ENCODE measurements at places on chromosomes 3 and 15.

DNA sequence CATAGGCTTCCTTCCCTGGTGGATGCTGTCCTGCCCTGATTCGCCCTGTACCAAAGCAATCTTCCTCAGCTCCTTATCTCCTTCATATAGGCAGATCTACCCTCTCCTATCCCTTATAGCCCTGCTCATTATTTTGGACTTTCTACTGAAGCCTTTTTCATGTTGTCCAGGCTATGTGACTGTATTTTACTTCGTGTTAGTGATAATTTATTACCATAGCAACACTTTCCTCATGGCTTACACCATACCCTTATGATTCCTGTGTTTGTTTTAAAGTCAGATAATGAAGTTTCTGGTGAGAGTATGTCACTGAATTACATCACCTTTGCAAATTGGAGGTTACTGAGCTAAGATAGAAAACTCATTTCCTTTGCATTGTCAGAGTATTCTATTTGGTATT, 352.6 kb downstream of the NLGN1 start:
- DNase-seq, result no peak

DNA sequence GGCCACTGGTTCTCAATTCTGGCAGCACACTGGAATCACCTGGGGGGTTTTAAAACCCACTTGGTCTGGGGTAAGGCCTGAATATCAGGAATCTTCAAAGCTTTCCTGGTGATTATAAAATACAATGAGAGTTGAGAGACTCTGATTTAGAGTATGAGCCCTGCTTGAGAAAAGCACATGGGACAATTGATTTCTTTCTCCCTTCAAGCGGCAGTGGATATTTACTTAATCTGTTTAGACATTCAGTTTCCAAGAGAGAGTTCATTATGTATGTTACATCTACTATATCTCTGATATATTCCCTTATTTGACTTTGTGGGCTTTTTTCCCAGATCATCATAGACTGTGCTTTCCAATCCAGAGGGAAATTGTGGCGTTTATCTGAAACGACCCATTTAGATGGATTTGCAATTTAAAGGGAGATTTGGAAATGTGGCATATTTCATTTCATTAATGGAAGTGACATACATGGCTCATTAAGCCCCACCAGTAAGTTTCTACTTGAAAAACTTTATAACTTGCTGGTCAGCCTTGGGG, 171.2 kb upstream of the PFN2 start:
- DNase-seq, result no peak

- no peak for DNase-seq
These were observed 4.5 kb downstream of the NDUFB5 start for GRCh38 chr3:179608931-179609720.

GRCh38 chr3:160162440-160162839, 62.8 kb upstream of the C3orf80 start:
- DNase-seq, result no peak

DNA sequence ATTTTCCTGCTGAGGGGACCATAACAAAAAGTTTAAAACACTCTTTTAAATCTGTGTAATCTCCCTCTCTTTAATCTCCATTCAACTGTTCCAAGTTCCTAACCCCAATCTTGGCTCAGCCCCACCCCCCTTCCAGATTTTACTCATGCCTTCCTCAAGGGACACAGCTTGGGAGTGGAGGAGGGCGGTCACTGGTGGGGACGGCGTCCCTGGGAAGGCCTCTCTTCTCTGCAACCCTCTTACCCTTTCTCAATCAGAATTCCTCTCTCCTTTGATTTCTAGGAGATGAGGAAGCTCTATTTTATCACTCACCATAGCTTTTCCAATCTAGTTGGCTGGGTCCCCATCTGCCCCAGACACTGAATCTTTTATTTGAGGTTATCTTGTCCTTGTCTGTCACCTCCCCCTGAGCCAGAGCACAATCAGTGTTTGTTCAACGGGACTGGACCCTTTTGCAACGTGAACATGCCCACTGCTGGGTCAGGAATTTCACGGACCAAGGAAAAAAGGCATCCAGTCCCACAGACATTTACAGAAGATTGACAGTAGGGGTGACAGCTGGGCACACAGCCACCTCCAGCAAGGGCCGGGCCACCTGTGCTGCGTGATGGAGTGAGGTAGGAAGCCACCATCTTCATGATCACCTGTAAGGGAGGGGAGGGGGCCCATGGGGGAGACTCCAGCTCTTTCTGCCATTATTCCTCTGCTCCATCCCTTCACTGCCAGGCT, 84.0 kb upstream of the HERC1 start:
- DNase-seq, result no peak

DNA sequence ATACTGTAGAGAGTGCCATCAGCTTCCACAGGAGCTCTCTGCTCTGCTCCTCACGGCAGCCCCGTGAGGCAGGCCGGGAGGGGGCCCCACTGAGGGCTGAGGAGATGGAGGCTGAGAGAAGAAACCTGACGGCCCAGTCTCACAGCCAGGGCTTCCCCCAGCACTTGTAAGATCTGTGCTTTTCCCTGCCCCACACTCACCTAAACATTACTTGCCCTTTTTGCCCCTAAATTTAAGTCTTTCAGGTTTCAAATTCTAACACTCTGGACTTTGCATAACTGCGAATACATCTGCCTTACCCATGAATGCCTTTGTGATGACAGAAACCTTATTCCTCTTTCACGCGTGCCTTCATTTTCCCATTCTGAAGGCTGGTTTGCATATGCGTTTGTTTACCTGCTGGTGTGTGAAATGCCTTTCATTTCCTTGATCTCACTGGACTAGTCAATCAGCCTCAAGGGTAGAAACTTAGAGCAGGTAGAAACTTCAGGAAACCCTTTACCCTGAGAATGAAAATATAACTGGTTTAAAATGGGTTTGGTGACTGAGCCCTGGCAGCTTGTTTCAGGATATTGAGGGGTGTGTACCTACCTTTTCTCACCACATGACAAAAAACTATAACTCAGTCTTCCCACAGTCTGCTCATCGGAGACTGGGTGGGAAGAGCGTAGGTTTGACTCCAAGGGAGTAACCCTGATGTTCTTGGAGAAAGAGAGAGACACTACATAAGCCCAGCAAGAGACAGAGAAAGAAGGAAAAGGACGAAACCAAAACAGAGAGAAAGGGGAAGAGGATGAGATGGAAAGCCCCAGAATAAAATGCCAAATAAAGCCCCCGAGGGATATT, 20.1 kb downstream of the SLC12A8 start:
- no peak for DNase-seq

- no peak for DNase-seq
These were observed 15.2 kb downstream of the TRAIP start for GRCh38 chr3:49841126-49841696.

GRCh38 chr15:57596978-57597377, 5.3 kb downstream of the MYZAP start:
- DNase-seq, result no peak

- peak; percentile 27 for DNase-seq
These were observed 46.8 kb downstream of the CHL1 start for GRCh38 chr3:243356-243725.

DNA sequence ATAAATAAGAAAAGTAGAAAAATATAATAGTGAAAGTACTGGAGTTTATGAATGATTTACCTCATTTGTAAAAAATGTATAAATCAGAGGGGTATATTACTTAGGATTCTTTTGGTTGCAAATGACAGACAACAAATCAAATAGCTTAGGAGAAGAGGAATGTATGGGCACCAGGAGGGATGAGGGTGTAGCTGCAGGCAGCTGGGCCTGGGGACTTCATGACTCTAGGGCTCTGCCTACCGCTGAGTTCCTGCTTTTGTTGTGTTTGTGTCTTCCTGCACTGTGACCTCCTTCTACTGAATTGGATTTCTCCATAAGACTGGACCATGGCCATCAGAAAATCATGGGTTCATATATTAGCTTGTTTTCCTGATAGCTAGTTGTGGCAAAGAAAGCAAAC, 27.9 kb upstream of the PDE8A start:
- no peak for DNase-seq

DNA sequence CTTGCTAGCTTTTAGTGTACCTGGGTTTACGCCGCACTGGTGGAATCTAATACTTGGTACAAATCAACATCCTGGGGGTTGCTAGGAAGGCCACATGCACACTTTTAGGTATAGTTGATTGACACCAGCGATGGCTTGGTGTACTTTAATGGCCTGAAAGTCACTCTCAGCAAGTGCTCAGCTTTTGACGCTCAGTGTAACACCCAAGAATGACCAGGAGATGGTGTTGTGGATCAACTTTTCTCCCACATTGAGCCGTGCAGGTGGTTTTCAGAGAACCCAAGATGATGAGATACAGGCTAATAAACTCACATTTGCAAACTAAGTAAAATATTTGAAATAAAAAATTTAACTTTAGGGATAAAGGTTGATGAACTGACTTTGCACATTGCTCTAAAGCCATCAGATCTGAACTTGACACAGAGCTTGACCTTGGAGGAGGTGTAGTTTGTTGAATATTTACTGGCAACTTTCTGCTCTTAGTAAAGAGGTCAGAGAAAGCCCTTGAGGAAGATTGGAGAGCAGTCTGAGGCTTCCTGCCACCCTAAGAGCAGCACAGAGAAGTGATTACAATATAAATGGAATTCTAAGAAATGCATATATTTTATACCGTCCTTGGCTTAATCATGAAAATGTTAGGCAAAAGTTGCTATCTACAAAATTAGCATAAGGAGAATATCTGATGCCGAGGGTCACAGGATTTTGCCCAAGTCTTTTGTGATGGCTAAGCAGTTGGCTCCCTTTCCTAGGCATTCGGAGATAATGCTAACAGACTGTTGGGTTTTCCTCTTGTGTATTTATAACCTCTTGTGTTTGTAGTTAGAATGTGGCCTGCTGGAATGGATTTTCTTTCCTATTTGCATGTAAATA, 143.4 kb upstream of the RASGRP1 start:
- DNase-seq, result peak; percentile 34

- DNase-seq, result peak; percentile 22
These were observed 284.2 kb upstream of the ATP11B start for GRCh38 chr3:182508919-182509711.

- peak; percentile 58 for DNase-seq
These were observed 514 bp downstream of the MBNL1 start for GRCh38 chr3:152269056-152269830.

GRCh38 chr15:78360958-78361718, 21.0 kb downstream of the CRABP1 start:
- DNase-seq, result no peak

- DNase-seq, result no peak
These were observed 1.8 kb downstream of the MANF start for GRCh38 chr3:51386852-51387229.

DNA sequence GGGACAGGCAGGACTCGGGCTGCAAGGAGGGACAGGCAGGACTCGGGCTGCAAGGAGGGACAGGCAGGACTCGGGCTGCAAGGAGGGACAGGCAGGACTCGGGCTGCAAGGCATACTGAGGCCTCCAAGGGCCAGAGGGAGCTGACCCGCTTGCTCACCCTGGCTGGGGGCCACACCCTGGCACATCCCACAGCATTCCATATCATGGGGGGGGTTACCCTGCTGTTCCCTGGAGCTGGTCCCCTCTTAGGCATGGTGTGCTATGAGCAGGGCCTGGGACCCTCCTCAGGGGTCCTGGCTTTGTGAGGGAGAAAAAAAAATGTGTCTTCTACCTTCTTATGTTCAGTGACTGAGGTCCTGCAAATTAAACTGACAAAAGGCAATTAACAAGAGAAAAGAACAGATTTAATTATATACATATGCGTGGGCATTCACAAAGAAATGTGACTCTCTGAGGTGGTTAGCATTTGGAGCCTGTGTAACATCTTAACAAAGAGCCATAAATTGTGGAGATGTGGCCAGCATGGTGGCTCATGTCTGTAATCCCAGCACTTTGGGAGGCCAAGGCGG, 97.6 kb upstream of the ALDH1A3 start:
- no peak for DNase-seq
